ENCODE measurements at places on chromosomes 6 and 20. TPM values are rescaled to one million over a fixed set of nuclear protein-coding genes. Genes with fewer than 3 reads are reported as not detected.
A peak's percentile ranks its signal among the peaks of the same experiment; 100 is the strongest.

- peaks cover 7% of the 10 kb centered on the region for H3K36me3 ChIP-seq
- H3K4me3 ChIP-seq = no peak overlapping the region
- no peak overlapping the region for H3K27ac ChIP-seq
- no peaks in the 10 kb centered on the region for H3K27me3 ChIP-seq
- no peak for DNase-seq
- H3K4me1 ChIP-seq = peaks cover 57% of the 10 kb centered on the region
Measured at GRCh38 chr20:21322083-21322710, 19.1 kb downstream of the XRN2 start.

- DNase-seq = no peak
- no peak overlapping the region for H3K4me3 ChIP-seq
- H3K27me3 ChIP-seq = no peaks in the 10 kb centered on the region
- no peaks in the 10 kb centered on the region for H3K36me3 ChIP-seq
- no peak overlapping the region for H3K27ac ChIP-seq
Measured at GRCh38 chr20:8334641-8335040, 202.6 kb downstream of the PLCB1 start.

GRCh38 chr20:57330998-57331397 lies 1.4 kb downstream of the SPO11 start:
- no peak for DNase-seq
- no peaks in the 10 kb centered on the region for H3K27me3 ChIP-seq
- peaks cover 10% of the 10 kb centered on the region for H3K4me1 ChIP-seq
- no peak overlapping the region for H3K27ac ChIP-seq

DEFB132 gene
- total RNA-seq = not detected

DNA sequence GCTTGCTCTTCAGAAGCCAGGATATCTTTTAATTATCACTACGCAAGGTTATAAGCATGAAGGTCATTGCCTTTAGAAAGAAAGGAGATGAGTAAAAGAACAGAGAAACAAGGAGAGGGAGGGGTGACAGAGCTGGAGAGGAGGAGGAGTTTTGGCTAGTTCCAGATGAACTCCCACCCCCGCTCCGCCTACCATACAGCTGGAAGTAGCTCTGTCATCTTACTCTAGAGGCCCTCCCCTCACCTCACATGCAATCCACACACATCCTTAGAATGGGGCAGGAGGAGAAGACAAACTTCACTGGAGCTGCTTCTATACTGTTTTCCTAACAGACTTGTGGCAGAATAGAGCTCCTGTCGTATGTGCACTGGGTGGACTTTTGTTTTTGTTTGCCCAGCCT lies 144.7 kb downstream of the SCML4 start:
- peak; percentile 59 for DNase-seq
- no peak overlapping the region for H3K4me3 ChIP-seq
- no peak overlapping the region for H3K27ac ChIP-seq
- peaks cover 13% of the 10 kb centered on the region for H3K27me3 ChIP-seq
- H3K4me1 ChIP-seq = peaks cover 20% of the 10 kb centered on the region

DNA sequence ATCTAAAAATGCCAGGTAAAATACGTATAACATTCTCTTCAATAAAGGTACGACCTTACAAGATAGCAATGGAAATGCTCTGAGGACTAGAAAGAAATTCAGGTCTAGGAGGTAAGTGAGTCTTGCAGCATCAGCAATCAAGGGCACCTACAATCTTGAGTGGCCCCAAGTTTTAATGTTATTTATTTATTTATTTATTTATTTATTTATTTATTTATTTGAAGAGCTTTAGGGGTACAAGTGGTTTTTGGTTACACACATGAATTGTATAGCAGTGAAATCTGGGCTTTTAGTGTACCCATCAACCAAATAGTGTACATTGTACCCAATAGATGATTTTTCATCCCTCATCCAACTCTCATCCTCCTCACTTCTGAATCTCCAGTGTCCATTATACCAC lies 574.0 kb upstream of the POU3F2 start:
- H3K36me3 ChIP-seq = no peaks in the 10 kb centered on the region
- H3K4me3 ChIP-seq = no peak overlapping the region
- no peak overlapping the region for H3K27ac ChIP-seq
- H3K27me3 ChIP-seq = no peaks in the 10 kb centered on the region
- H3K4me1 ChIP-seq = no peaks in the 10 kb centered on the region

GRCh38 chr6:113281431-113281830 lies 575.7 kb upstream of the MARCKS start:
- no peak overlapping the region for H3K4me3 ChIP-seq
- H3K27me3 ChIP-seq = no peaks in the 10 kb centered on the region
- H3K4me1 ChIP-seq = peaks cover 19% of the 10 kb centered on the region
- H3K27ac ChIP-seq = peak overlapping the region; percentile 83

GRCh38 chr6:45665859-45666258 lies 288.1 kb upstream of the SUPT3H start:
- H3K4me1 ChIP-seq = peaks cover 28% of the 10 kb centered on the region
- no peaks in the 10 kb centered on the region for H3K36me3 ChIP-seq
- H3K27ac ChIP-seq = no peak overlapping the region
- DNase-seq = no peak
- H3K27me3 ChIP-seq = peaks cover 52% of the 10 kb centered on the region

- DNase-seq = no peak
- H3K36me3 ChIP-seq = peaks cover 8% of the 10 kb centered on the region
- peaks cover 38% of the 10 kb centered on the region for H3K4me1 ChIP-seq
- peaks cover 12% of the 10 kb centered on the region for H3K27me3 ChIP-seq
- H3K27ac ChIP-seq = no peak overlapping the region
- no peak overlapping the region for H3K4me3 ChIP-seq
Measured at GRCh38 chr20:53215166-53215565, 243.0 kb downstream of the TSHZ2 start.

GABRR1 gene
- total RNA-seq = 0.24 TPM

- H3K4me1 ChIP-seq = peaks cover 23% of the 10 kb centered on the region
- H3K4me3 ChIP-seq = no peak overlapping the region
- H3K27me3 ChIP-seq = no peaks in the 10 kb centered on the region
- peak overlapping the region; percentile 35 for H3K27ac ChIP-seq
- H3K36me3 ChIP-seq = no peaks in the 10 kb centered on the region
Measured at GRCh38 chr6:154593122-154593521, 82.6 kb upstream of the CNKSR3 start.

DNA sequence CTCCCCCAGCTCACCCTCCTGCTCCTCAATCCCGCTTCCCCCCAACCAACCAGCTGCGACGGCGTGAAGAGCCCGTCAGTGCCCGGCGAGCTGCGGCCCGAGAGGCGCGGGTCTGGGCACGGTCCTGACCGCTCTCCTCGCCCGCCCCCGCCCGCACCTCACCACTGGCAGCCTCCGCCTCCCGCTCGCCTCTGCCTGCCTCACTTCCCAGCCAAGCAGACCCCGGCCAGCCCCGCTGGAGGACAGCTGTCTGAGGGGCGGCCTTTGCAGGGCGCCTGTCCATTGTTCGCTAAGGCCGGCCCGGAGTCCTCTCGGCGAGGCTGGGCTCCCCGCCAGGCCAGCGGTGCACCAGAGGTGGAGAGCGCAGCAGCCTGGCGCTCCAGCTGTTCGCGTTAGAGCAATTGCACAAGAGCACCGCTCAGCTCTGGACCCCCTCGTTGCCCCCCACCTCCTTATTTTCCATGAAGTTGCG lies 1.3 kb downstream of the SOBP start:
- no peak overlapping the region for H3K27ac ChIP-seq
- H3K27me3 ChIP-seq = peaks cover 35% of the 10 kb centered on the region
- H3K4me3 ChIP-seq = no peak overlapping the region
- DNase-seq = peak; percentile 71

- no peaks in the 10 kb centered on the region for H3K27me3 ChIP-seq
- DNase-seq = no peak
- no peak overlapping the region for H3K4me3 ChIP-seq
Measured at GRCh38 chr6:113862112-113862511, 5.0 kb downstream of the MARCKS start.

- DNase-seq = peak; percentile 24
- no peaks in the 10 kb centered on the region for H3K27me3 ChIP-seq
- H3K4me3 ChIP-seq = no peak overlapping the region
Measured at GRCh38 chr6:98634569-98634968, 199.8 kb upstream of the POU3F2 start.

MATN4 gene
- total RNA-seq = 2.2 TPM

DNA sequence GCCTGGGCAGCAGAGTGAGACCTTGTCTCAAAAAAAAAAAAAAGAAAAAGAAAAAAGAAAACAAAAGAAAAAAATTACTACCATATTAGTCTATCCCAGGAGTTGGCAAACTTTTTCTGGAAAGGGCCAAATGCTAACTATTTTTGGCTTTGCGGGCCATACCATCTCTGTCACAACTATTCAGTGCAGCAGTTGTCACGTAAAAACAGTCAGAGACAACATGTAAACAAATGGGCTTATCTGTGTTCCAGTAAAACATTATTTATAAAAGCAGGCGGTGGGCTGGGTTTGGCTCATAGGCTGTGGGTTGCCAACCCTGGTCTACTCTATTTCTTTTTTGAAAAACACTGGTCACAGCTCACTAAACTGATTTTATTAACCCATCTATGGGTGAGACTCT lies 53.4 kb downstream of the EYA2 start:
- no peaks in the 10 kb centered on the region for H3K36me3 ChIP-seq
- no peak for DNase-seq

DNA sequence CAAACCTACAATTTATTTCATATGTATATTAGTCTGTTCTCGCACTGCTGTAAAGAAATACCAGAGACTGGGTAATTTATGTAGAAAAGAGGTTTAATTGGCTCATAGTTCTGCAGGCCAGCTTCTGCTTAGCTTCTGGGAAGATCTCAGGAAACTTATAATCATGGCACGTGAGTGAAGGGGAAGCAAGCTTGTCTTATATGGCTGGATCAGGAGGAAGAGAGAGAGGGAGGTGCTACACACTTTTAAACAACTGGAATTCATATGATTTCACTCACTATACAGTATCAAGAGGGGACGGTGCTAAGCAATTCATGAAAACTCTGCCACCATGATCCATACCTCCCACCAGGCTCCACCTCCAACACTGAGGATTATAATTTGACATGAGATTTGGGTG lies 29.9 kb downstream of the PHACTR2 start:
- no peak for DNase-seq
- H3K4me3 ChIP-seq = no peak overlapping the region
- H3K27me3 ChIP-seq = no peaks in the 10 kb centered on the region
- H3K36me3 ChIP-seq = peaks cover 38% of the 10 kb centered on the region
- H3K4me1 ChIP-seq = peaks cover 6% of the 10 kb centered on the region
- no peak overlapping the region for H3K27ac ChIP-seq

GRCh38 chr20:36462440-36463211 lies 78.7 kb upstream of the MYL9 start:
- H3K4me3 ChIP-seq = peak overlapping the region; percentile 90
- H3K36me3 ChIP-seq = no peaks in the 10 kb centered on the region
- DNase-seq = no peak
- H3K27ac ChIP-seq = peak overlapping the region; percentile 41
- peaks cover 53% of the 10 kb centered on the region for H3K4me1 ChIP-seq

DNA sequence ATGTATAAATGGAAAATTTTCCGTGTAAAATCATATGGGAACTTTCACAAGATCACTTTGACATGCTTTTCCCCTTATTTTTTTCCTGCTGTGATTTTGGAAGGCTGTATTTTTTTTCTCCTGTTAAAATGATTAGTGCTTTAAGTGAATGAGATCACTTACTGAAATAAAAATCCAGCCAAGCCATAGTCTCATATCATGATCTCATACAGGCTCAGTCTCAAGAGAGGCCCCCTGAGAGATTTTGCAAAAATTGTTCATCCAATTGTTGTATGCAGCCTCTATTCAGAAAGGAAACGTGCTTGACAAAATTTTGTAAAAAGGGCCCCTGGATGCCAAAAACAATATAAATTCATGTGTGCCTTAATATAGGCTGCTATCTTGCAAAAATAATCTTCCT lies 528.2 kb downstream of the HDGFL1 start:
- H3K36me3 ChIP-seq = peaks cover 17% of the 10 kb centered on the region
- no peaks in the 10 kb centered on the region for H3K4me1 ChIP-seq
- DNase-seq = no peak
- H3K27ac ChIP-seq = no peak overlapping the region
- H3K27me3 ChIP-seq = no peaks in the 10 kb centered on the region

DEFB124 gene
- total RNA-seq = not detected

GRCh38 chr20:7085467-7085866 lies 318.0 kb downstream of the BMP2 start:
- 0 out of 2 replicates have a peak, but pooled peaks cover under 1% of the 10 kb centered on the region for H3K4me1 ChIP-seq
- H3K4me3 ChIP-seq = no peak overlapping the region
- H3K27ac ChIP-seq = no peak overlapping the region
- no peak for DNase-seq
- no peaks in the 10 kb centered on the region for H3K36me3 ChIP-seq
- no peaks in the 10 kb centered on the region for H3K27me3 ChIP-seq

ZSCAN31 gene
- 7.4 TPM for total RNA-seq

GRCh38 chr6:20034408-20034769 lies 177.9 kb downstream of the MBOAT1 start:
- H3K4me1 ChIP-seq = peaks cover 28% of the 10 kb centered on the region
- H3K36me3 ChIP-seq = peaks cover 15% of the 10 kb centered on the region
- no peaks in the 10 kb centered on the region for H3K27me3 ChIP-seq
- no peak overlapping the region for H3K27ac ChIP-seq
- DNase-seq = no peak

BFSP1 gene
- 3.0 TPM for total RNA-seq

DNA sequence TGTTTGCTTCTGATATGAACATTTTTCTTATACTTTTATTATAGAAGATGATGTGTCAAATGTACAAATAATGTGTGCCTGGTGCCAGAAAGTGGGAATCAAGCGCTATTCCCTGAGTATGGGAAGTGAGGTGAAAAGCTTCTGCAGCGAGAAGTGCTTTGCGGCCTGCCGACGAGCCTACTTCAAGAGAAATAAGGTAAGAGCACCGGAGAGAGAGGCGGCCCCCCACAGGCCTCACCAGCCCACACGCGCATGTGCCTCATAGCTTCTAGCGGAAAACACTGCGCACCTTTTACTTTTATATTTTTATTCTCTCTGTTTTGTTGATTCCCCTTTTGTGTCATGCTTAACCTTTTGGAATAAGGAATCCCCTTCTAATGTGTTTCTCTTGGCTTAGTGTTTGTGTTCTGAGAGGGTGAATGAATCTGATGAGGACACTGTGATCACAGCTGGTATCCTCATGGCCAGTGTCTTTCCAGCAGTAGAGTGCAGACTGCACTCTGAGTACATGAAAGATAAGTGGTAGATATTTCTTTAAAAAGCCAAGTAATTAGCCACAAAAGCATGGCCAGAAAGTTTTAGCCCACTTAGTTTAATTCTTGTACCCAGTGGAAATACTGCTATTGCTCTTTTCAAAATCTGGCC lies 43.6 kb downstream of the SOBP start:
- no peaks in the 10 kb centered on the region for H3K36me3 ChIP-seq
- H3K4me3 ChIP-seq = no peak overlapping the region
- peak overlapping the region; percentile 33 for H3K27ac ChIP-seq

GRCh38 chr6:15061908-15062515 lies 183.9 kb upstream of the JARID2 start:
- peaks cover 35% of the 10 kb centered on the region for H3K4me1 ChIP-seq
- H3K4me3 ChIP-seq = no peak overlapping the region
- no peaks in the 10 kb centered on the region for H3K27me3 ChIP-seq
- no peak for DNase-seq
- H3K36me3 ChIP-seq = 0 out of 2 replicates have a peak, but pooled peaks cover 3% of the 10 kb centered on the region

GRCh38 chr6:32371229-32371628 lies 474 bp downstream of the TSBP1 start:
- H3K36me3 ChIP-seq = no peaks in the 10 kb centered on the region
- no peak for DNase-seq
- no peak overlapping the region for H3K27ac ChIP-seq
- H3K27me3 ChIP-seq = no peaks in the 10 kb centered on the region
- no peaks in the 10 kb centered on the region for H3K4me1 ChIP-seq
- H3K4me3 ChIP-seq = no peak overlapping the region

RAB44 gene
- total RNA-seq = 0.11 TPM

- H3K27ac ChIP-seq = no peak overlapping the region
- no peaks in the 10 kb centered on the region for H3K27me3 ChIP-seq
- H3K4me1 ChIP-seq = peaks cover 17% of the 10 kb centered on the region
- no peaks in the 10 kb centered on the region for H3K36me3 ChIP-seq
- DNase-seq = peak; percentile 84
Measured at GRCh38 chr6:11172501-11173327, 59.8 kb downstream of the NEDD9 start.

SMOC2 gene
- total RNA-seq = 3.9 TPM

LAMA5 gene
- 329 TPM for total RNA-seq

OPRM1 gene
- total RNA-seq = not detected
